ENCODE measurements at places on chromosomes 4 and X. TPM values are rescaled to one million over a fixed set of nuclear protein-coding genes. Genes with fewer than 3 reads are reported as not detected.
A peak's percentile ranks its signal among the peaks of the same experiment; 100 is the strongest.

CDX4 gene
- total RNA-seq: not detected

GLRB gene
- 14.9 TPM for total RNA-seq

FBXL5 gene
- total RNA-seq: 53.1 TPM

DCAF8L2 gene
- total RNA-seq: 0.11 TPM

MAGEA10 gene
- not detected for total RNA-seq

TMEM150C gene
- total RNA-seq: 4.3 TPM

CYTL1 gene
- total RNA-seq: 13.9 TPM

ANK2 gene
- 9.2 TPM for total RNA-seq

COX7B2 gene
- not detected for total RNA-seq

CXCL3 gene
- total RNA-seq: 2.8 TPM

RBMXL3 gene
- total RNA-seq: not detected

GRCh38 chr4:167100120-167100519 lies 134.2 kb downstream of the SPOCK3 start:
- DNase-seq: no peak

DNA sequence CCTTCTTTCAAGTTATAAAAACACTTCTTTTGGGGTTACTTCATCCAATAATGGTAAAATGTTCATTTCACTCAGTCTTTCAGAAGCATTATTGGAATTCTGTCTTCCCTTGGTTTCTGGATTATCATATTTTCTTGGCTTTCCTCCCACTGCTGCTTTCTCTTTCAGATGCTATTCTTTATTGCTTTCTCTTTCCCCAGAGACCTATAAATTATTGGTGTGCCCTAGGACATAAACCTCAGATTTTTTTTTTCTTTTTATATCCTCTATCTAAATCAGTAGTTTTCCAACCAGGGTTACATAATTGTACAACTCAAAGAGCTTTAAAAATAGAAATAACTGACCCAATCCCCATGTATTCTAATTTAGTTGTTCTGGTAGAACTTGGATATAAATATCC lies 1005.5 kb downstream of the ARAP2 start:
- DNase-seq: no peak

- DNase-seq: no peak
Measured at GRCh38 chr4:107265859-107266258, 229.7 kb upstream of the DKK2 start.

- DNase-seq: no peak
Measured at GRCh38 chrX:10783451-10783995, 163.1 kb upstream of the MID1 start.

GRCh38 chrX:132063862-132064261 lies 40.8 kb downstream of the STK26 start:
- no peak for DNase-seq

DNA sequence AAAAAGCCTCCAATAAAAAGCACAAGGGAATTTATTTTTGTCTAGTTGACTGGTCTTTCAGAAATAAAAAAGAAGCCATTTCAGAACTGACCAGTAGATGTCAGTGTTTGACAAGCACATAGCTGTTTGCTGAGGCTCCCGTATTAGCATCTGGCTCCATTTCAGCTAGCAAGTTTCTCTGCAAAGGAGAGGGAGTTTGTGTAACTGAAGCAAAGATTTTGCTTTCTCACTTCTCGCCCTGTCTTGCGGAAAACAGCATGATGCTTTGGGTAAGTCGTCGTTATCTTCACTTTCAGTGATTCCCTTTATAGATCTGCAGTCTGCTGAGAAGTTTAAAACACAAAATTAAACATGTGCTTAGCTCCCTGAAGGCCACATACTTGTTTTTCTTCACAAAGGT lies 85.5 kb downstream of the CT47B1 start:
- DNase-seq: no peak

DNA sequence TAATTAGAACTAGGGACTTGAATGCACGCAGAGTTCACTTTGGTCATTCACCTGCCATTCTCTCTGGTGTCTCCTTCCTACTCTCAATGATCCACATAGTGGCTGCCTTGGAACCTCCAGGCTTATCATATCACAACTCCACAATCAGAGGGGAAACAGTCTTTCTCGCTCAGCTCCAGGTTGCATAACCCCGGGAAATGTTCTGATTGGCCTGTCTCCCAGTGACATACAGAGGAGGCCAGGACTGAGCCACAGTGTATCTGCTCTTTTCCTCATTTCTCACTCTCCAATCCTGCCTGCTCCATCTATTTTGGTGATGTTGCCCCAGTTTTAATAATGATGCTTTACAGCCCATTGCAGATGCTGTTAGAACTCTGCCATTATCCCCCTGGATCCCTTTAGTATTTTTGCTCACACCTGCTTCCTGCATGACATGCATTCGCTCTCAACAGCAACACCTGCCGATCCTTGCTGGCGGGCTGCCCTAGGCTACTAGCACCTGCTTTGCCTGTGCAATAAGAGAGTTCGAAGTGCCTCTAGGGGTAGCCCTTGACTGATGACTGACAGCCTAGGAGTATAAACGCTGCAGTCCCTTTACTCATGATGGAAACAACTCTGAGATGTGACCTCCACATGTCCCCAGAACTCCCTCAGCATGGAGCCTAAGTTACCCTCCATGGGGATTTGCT lies 211.3 kb upstream of the RPS6KA3 start:
- no peak for DNase-seq

DNA sequence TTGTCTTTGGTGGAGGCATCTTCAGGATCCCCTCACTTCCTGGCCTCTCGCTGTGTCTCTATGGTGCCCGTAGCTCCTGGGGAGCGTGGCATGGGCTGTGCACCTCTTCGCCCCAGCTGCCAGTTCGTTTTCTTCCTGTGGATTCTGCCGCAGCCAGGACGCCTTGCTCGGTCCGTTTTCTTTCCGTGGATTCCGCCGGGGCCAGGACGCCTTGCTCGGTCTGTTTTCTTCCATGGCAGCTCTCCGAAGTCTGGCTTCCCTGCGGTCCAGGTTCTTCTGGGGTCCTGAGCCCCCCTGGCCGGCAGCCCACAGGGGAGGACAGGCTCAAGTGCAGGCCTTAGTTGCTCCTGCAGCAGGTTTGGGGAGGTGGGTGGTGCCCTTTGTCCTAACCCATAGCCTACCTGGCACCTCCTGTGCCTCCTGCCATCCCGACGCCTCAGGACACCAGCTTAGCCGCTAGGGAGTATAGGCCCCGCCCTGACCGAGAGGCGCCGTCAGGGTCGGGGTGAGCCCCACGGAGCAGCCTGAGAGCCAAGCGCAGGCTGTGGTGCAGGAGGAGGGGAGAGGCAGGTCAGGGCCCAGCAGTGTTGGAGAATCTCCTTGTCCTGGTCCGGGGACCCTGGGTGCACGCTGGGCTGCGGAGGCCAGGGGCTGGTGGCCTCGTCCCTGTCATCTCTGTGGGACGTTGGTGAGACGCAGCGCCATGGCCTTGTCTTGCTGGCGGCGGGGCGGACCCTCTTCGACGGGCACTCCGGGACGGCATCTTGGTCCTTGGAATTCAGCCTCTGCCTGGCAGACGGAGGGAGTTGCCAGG lies 27.1 kb downstream of the UVSSA start:
- no peak for DNase-seq

- no peak for DNase-seq
Measured at GRCh38 chr4:40909363-40909876, 159.7 kb downstream of the NSUN7 start.

DNA sequence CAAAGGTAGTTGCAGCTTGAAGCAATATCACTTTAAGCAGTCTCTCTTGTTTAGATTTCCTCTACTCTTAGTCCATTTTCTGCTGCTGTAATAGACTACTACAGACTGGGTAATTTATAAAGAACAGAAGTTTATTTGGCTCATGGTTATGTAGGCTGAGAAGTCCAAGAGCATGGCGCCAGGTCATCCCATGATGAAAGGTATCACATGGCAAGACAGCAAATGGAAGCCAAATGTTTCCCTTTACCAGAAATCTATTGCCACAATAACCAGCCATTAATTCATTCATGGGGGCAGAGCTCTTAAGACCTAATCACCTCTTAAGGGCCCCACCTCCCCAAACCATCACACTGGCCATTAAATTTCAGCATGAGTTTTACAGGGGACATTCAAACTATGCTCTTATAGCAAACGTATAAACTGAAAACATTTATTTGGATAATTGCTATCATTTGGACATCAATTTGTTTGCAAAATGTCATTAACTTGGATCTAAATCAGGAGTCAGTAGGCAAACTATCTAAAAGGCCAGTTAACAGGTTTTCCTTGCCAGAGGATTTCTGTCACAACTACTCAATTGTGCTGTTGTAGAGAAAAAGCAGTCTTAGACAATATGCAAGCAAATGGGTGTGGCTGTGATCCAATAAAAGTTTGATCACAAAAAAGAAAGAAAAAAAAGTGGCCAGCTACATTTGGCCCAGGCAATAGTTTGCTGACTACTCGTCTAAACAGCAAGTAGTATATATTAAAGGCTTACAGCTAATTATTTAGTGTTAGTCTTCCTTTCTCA lies 75.7 kb upstream of the GUCY1A1 start:
- DNase-seq: no peak

- no peak for DNase-seq
Measured at GRCh38 chr4:35725131-35725530, 519.2 kb downstream of the ARAP2 start.

DNA sequence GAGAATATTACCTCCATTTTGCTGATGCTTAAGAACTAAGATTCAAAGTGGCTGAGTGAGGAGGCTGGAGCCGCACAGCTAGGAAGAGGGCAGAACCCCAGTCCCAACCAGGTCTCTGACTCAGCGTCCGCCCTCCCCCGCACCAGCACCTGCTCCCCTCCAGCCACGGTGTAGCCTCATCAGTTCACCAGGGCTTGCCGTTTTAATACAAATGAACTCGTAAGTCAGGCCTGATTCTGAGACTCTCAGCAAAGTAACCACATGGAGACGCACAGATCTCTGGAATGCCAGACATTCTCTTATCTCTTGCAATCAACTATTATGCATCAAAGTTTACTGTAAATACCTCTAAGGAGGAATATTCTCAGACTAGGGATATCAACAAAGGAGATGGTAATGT lies 52.4 kb downstream of the ENPP6 start:
- no peak for DNase-seq

GRCh38 chrX:46327566-46328115 lies 217.6 kb downstream of the ZNF674 start:
- peak; percentile 41 for DNase-seq

DNA sequence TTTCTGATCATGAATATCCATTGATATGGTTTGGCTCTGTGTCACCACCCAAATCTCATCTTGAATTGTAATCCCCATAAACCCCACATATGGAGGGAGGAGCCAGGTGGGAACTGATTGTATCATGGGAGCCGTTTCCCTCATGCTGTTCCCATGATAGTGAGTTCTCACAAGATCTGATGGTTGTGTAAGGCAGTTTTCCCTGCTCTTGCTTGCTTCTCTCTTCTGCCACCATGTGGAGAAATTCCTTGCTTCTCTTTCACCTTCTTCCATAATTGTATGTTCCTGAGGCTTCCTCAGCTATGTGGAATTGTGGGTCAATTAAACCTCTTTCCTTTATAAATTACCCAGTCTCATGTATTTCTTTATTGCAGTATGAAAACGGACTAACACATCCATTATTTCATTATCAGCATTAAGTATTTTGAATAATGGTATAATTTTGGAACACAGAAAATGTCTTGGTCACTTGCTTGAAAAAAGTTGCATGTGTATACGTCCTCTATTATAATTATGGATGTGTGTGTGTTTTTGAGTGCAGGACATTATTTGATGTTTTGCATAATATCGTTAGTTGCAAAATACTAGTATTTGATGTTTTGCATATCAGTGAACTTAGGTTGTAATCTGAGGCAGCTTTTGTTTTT lies 334.6 kb downstream of the PCDH10 start:
- DNase-seq: no peak

DNA sequence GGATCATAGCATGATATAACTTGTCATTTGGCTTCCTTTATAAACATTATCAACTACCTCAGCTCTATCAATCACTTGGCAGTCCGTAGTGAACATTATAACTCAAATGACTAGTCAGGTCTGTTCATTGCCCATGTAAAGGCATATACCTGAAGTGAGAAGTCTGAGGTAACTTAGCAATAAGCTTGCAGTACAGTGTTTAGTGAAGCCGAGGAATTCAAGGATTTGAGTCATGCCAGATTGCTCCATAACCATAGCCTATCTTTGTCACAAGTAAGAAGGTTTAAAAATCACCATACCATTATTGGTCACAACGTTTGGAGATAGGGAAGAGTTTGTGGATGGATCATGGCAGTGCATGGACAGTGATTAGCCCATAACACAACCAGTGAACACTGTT lies 41.6 kb downstream of the AR start:
- no peak for DNase-seq

GRCh38 chrX:133857640-133858269 lies 127.6 kb downstream of the GPC3 start:
- no peak for DNase-seq

DNA sequence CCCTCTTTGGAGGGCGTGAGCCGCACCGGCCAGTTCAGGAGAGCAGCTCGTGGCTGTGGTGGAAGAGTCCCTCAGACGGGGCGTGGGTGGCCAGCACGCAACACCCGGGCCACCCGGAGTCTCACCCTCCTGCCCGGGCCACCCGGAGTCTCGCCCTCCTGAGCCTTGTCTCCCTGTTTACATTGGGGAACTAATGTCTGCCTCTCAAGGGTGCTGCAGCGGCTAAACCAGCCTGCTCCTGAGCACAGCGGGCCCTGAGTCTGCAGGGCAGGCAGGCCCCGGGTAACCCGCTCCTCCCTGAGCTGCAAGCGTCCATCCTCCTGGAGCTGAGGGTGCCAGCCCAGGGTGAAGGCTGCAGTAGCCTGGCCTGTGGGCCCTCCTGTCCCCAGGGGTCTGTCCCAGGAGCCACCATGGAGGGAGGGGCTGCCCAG lies 3.0 kb downstream of the PDE6B start:
- DNase-seq: no peak

DNA sequence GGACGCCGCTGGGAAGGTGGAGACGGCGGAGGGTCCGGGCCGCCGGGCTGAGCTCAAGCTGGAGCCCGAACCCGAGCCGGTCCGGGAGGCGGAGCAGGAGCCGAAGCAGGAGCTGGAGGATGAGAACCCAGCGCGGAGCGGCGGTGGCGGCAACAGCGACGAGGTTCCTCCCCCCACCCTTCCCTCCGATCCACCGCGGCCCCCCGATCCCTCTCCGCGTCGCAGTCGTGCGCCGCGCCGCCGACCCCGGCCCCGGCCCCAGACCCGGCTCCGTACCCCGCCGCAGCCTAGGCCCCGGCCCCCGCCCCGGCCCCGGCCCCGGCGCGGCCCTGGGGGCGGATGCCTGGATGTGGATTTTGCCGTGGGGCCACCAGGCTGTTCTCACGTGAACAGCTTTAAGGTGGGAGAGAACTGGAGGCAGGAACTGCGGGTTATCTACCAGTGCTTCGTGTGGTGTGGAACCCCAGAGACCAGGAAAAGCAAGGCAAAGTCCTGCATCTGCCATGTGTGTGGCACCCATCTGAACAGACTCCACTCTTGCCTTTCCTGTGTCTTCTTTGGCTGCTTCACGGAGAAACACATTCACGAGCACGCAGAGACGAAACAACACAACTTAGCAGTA lies 483 bp downstream of the USP27X start:
- DNase-seq: no peak

- no peak for DNase-seq
Measured at GRCh38 chr4:157804986-157805385, 367.8 kb downstream of the GASK1B start.

DNA sequence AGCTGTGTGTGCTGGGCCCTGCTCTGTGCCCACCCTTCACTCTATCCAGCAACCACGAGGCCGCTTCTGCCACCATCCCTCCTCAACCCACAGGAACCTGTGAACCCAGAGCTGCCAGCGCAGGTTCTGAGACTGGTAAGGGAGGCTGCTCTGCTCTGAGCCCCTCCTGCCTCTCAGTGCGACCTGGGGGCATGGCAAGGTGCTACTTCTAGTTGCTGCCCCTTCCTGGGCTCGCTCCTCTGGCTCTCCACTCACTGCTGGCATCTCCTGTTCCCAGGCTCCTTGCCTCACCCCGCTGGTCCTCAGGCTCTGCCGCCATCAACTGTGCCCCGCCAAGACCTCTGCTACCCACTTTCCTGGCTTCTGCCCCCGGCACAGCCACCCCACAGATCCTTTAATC lies 39.3 kb downstream of the RNF212 start:
- no peak for DNase-seq

All from mesothelial cell of epicardium (in vitro differentiated cells).